ENCODE measurements at places on chromosomes 11 and 22. TPM values are rescaled to one million over a fixed set of nuclear protein-coding genes. Genes with fewer than 3 reads are reported as not detected.
A peak's percentile ranks its signal among the peaks of the same experiment; 100 is the strongest.

- no peak overlapping the region for H3K4me3 ChIP-seq
- H3K36me3 ChIP-seq: no peaks in the 10 kb centered on the region
- no peaks in the 10 kb centered on the region for H3K27me3 ChIP-seq
- no peak overlapping the region for H3K27ac ChIP-seq
- no peaks in the 10 kb centered on the region for H3K4me1 ChIP-seq
- DNase-seq: no peak
Measured at GRCh38 chr22:24801901-24802465, 4.0 kb upstream of the SGSM1 start.

DNA sequence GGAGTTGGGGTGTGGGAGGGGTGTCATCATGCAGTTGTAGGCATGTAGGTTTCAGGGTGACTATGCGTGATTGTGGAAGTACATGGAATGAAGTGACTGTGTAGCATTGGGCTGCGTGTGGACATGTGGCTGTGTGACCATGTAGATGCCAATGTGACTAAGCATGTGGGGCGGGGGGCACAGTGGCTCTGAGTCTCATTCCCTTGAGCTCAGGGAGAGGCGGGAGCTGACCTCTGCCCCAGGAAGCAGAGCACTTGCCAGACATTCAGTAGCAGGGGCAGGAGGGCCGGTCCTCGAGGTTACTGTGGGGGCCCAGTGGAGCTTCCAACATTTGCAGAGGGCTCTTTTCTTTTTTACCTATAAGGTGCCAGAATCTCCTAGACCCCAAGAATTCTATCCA lies 440 bp upstream of the KLHL35 start:
- no peak overlapping the region for H3K27ac ChIP-seq
- H3K36me3 ChIP-seq: peaks cover 11% of the 10 kb centered on the region
- H3K4me3 ChIP-seq: peak overlapping the region; percentile 75
- no peak for DNase-seq
- peaks cover 3% of the 10 kb centered on the region for H3K4me1 ChIP-seq
- H3K27me3 ChIP-seq: peaks cover 41% of the 10 kb centered on the region

GRCh38 chr11:97279341-97279740 lies 889.5 kb downstream of the JRKL start:
- H3K27ac ChIP-seq: no peak overlapping the region
- no peaks in the 10 kb centered on the region for H3K4me1 ChIP-seq
- no peak for DNase-seq
- no peaks in the 10 kb centered on the region for H3K36me3 ChIP-seq

DNA sequence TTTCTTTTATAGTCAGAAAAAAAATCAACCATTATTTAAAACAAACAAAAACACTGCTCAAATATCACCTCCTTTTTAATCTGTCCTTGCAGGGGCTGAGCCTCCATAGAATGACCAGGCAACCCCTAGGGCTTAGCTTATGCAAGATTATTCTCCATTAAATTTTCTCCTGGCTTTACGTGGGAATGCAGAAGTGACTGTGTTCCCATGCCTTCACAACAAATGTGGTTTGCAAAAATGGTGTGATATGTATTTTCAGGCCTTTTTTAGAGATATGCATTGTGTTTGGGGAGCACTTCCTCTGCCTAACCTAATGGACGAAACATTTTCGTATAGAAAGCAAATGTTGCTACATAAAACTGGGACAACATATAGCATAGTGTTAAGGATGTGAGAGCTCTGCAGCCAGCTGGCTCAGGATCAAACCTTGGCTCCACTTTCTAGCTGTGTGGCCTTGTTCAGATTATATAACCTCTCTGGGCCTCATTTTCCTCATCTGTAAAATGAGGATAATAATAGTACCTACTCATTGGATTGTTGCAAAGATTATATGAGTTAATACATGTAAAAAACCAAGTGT lies 82.6 kb downstream of the PARVA start:
- H3K27me3 ChIP-seq: peaks cover 2% of the 10 kb centered on the region
- no peak for DNase-seq
- no peak overlapping the region for H3K4me3 ChIP-seq

- H3K4me3 ChIP-seq: no peak overlapping the region
- DNase-seq: no peak
- no peak overlapping the region for H3K27ac ChIP-seq
- H3K27me3 ChIP-seq: peaks cover 6% of the 10 kb centered on the region
Measured at GRCh38 chr11:2153581-2154194, 7.3 kb downstream of the INS start.

DNA sequence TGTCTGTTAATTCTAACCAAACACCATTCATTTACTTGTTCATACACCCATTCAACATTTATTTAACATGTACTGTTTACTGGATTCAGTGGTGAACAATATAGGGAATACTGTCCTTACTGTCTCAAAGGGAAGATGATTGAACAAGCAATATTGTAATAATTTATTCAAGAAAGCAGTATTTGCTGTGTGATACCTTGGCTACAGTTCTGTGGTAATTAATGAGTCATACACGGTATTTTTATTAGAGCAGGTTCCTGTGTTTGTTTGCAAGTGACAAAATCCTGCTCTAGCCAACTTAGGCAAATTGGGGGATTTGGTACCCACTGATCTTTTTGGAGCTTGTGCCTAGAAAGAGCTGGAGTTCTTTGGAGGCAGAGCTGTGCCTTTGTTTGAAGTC lies 15.7 kb downstream of the PIH1D2 start:
- no peaks in the 10 kb centered on the region for H3K4me1 ChIP-seq
- no peak overlapping the region for H3K4me3 ChIP-seq
- H3K36me3 ChIP-seq: peaks cover 77% of the 10 kb centered on the region
- no peaks in the 10 kb centered on the region for H3K27me3 ChIP-seq

- peaks cover 3% of the 10 kb centered on the region for H3K4me1 ChIP-seq
- DNase-seq: no peak
- no peaks in the 10 kb centered on the region for H3K27me3 ChIP-seq
Measured at GRCh38 chr11:15861256-15861655, 495.1 kb downstream of the SOX6 start.

Gene ALDH3B2
- not detected for total RNA-seq

Gene TMEM45B
- total RNA-seq: 0.35 TPM

Gene GLB1L3
- 11.7 TPM for total RNA-seq

All from H9 (cell line).